ENCODE measurements at places on chromosomes 1 and 21. TPM values are rescaled to one million over a fixed set of nuclear protein-coding genes. Genes with fewer than 3 reads are reported as not detected.
A peak's percentile ranks its signal among the peaks of the same experiment; 100 is the strongest.

LORICRIN gene
- not detected for polyA plus RNA-seq

GJB5 gene
- 0.19 TPM for polyA plus RNA-seq

TMEM59 gene
- polyA plus RNA-seq, result 158 TPM

KAZN gene
- polyA plus RNA-seq, result 3.0 TPM

CNKSR1 gene
- polyA plus RNA-seq, result 54.1 TPM

OR2T6 gene
- polyA plus RNA-seq, result not detected

- no peaks in the 10 kb centered on the region for H3K27me3 ChIP-seq
- H3K36me3 ChIP-seq, result no peaks in the 10 kb centered on the region
- no peak overlapping the region for H3K27ac ChIP-seq
- H3K4me1 ChIP-seq, result no peaks in the 10 kb centered on the region
- DNase-seq, result no peak
Measured at GRCh38 chr1:53586765-53587164, 127.6 kb downstream of the DMRTB1 start.

DNA sequence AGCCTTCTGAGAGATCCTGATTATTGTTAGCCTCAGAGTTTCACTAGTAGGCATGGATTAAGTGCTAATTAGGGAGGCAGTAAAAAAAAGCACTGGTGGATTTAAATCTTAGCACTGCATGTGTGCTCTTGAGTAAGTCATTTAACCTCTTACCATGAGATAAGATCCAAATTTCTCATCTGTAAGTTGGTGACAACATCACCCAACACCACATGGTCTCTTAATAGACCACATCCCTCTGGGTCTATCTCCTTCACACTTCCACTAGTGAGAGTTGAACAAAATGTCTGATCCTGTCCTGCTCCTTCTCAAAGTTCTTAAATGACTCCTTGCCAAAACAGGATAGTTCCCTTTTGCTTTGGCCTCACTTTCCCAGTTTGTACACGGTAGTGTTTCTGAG lies 29.5 kb upstream of the DMRTA2 start:
- H3K27ac ChIP-seq, result no peak overlapping the region
- H3K27me3 ChIP-seq, result no peaks in the 10 kb centered on the region
- H3K36me3 ChIP-seq, result no peaks in the 10 kb centered on the region
- H3K4me1 ChIP-seq, result no peaks in the 10 kb centered on the region
- DNase-seq, result no peak

DNA sequence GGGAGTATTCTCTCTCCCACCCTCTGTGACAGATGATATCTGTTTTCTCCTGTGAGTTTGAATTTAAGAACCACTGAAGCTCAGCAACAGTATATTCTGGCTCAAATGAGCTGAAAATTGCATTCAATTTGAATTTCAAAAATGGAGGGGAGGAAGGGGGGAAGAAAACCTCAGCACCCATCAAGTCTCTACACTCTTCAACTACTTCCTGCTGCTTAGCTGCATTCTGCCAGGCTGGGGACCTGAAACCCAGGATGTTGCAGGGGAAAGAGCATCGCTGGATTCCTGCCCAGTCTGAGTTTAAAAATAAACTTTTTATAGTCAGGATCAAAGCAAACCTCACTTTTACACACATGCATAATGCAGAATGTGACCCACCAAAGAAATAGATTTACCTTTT lies 214.3 kb upstream of the ESRRG start:
- no peak overlapping the region for H3K4me3 ChIP-seq
- no peak for DNase-seq
- H3K27ac ChIP-seq, result no peak overlapping the region
- H3K36me3 ChIP-seq, result peaks cover 4% of the 10 kb centered on the region
- H3K4me1 ChIP-seq, result no peaks in the 10 kb centered on the region

- H3K4me3 ChIP-seq, result no peak overlapping the region
- H3K27me3 ChIP-seq, result no peaks in the 10 kb centered on the region
- no peaks in the 10 kb centered on the region for H3K4me1 ChIP-seq
- no peak overlapping the region for H3K27ac ChIP-seq
- no peak for DNase-seq
Measured at GRCh38 chr1:69172003-69173000, 395.4 kb upstream of the LRRC7 start.

DNA sequence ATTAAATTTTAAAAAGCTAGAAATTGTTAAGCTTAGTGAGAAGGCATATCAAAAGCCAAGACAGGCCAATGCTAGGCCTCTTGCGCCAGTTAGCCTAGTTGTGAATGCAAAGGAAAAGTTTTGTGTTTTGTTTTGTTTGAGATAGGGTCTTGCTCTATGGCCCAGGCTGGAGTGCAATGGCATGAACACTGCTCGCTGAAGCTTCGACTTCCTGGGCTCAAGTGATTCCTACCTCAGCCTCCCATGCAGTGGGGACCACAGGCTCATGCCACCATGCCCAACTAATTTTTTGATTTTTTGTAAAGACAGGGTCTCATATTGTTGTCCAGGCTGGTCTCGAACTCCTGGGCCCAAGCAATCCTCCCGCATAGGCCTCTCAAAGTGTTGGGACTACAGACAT lies 40.3 kb downstream of the TRIM33 start:
- no peak overlapping the region for H3K27ac ChIP-seq
- no peak overlapping the region for H3K4me3 ChIP-seq
- no peaks in the 10 kb centered on the region for H3K27me3 ChIP-seq
- no peaks in the 10 kb centered on the region for H3K36me3 ChIP-seq
- H3K4me1 ChIP-seq, result no peaks in the 10 kb centered on the region

GRCh38 chr1:210250665-210250997 lies 18.0 kb downstream of the SERTAD4 start:
- no peak overlapping the region for H3K27ac ChIP-seq
- H3K4me1 ChIP-seq, result peaks cover 2% of the 10 kb centered on the region
- DNase-seq, result peak; percentile 49

DNA sequence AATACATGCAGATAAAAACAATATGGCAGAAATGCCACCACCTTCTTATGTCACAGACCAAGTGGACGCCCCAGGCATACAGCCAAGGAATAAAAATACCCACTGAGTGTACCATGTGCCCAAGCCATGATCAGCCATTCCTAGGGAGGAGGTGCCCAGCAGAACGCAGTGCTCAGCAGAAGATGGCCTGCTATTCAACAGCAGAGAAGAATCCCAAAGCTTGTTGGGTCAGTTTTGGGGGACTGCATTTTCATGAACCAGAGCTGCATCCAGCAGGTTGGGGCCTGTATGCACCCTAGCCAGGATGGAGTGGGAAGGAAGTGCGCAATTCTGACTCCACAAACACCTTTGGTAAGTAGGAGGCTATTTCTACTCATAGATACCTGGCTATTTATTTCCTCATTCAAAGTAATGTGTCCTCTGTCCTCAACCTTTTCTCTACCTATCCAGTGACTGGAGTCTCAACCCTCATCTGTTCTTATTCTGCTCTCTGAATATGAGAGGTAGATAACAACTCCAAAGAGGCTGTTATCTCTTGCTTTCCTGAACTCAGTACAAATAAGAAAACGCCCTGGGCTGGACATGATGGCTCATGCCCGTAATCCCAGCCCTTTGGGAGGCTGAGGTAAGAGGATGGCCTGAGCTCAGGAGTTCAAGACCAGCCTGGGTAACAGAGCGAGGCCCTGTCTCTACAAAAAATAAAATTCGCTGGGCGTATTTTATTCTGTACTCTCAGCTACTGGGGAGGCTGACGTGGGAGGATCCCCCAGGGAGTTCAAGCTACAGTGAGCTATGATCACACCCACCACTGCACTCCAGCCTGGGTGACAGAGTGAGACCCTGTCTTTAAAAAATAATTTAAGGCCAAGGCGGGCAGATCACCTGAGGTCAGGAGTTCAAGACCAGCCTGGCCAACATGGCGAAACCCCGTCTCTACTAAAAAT lies 2.5 kb upstream of the PLEKHM2 start:
- peaks cover 11% of the 10 kb centered on the region for H3K4me1 ChIP-seq
- H3K36me3 ChIP-seq, result no peaks in the 10 kb centered on the region
- H3K4me3 ChIP-seq, result no peak overlapping the region
- H3K27me3 ChIP-seq, result no peaks in the 10 kb centered on the region
- DNase-seq, result no peak

- no peaks in the 10 kb centered on the region for H3K27me3 ChIP-seq
- H3K4me3 ChIP-seq, result no peak overlapping the region
- DNase-seq, result no peak
- H3K4me1 ChIP-seq, result no peaks in the 10 kb centered on the region
Measured at GRCh38 chr1:118047006-118047649, 117.6 kb downstream of the WDR3 start.

Measured in small intestine (tissue), 16 donors.